ENCODE measurements at places on chromosomes 2 and 18.

GRCh38 chr2:146077156-146077555 is 1557.2 kb upstream of the ZEB2 start:
- no peak for DNase-seq

GRCh38 chr2:128307595-128307994 is 11.1 kb downstream of the HS6ST1 start:
- no peak for DNase-seq

- DNase-seq, result no peak
These were observed 223.1 kb downstream of the AGAP1 start for GRCh38 chr2:235716875-235717496.

- no peak for DNase-seq
These were observed 58.0 kb upstream of the BOD1L2 start for GRCh38 chr18:57088883-57089282.

GRCh38 chr18:4640349-4641012 is 185.4 kb upstream of the DLGAP1 start:
- no peak for DNase-seq
